ENCODE measurements at places on chromosomes 1 and 21. TPM values are rescaled to one million over a fixed set of nuclear protein-coding genes. Genes with fewer than 3 reads are reported as not detected.

DNA sequence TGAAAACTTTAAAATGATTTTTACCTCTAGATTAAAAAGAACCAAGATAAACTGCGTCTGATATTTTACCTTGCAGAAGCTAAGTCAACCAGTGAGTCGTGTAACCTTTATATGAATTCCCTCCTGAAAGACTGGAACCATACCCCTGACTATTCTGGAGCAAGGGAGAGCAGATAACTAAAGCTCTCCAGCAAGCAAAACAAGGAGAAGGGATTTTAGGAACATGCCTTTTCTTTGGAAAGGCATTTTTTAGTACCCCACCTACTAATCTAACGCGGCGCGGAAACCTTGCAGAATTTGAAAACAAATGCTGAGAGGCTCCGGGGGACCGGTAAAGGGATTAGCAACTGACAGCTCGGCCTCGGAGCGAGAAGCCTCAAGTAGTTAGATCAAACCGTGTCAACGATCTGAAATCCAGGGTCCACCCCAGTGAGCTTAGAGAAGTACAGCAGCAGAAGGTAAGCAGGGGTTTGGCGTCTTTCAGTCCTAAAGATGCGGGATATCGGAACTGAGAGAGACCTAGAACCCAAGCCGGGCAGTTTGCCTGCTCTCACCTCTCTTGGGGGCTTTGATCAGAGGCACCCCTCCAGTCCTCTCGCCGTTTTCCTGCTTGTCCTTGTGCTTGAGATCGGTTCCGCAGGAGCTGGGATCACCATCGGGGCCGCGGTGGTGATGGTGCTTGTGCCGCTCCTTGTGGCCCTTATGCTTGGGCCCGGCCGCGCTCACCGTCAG lies 954 bp downstream of the RSBN1 start:
- H3K27me3 ChIP-seq, result no peaks in the 10 kb centered on the region
- H3K27ac ChIP-seq, result peak overlapping the region; percentile 78
- peaks cover 27% of the 10 kb centered on the region for H3K4me1 ChIP-seq
- DNase-seq, result peak; percentile 60
- no peaks in the 10 kb centered on the region for H3K36me3 ChIP-seq

The NBPF26 gene
- 5.3 TPM for polyA plus RNA-seq

GRCh38 chr1:155012776-155013602 lies 10.4 kb downstream of the ZBTB7B start:
- H3K4me3 ChIP-seq, result no peak overlapping the region
- no peaks in the 10 kb centered on the region for H3K27me3 ChIP-seq
- no peak overlapping the region for H3K27ac ChIP-seq
- no peaks in the 10 kb centered on the region for H3K36me3 ChIP-seq
- no peak for DNase-seq
- peaks cover 8% of the 10 kb centered on the region for H3K4me1 ChIP-seq

GRCh38 chr1:236336084-236336483 lies 54.3 kb upstream of the ERO1B start:
- no peaks in the 10 kb centered on the region for H3K27me3 ChIP-seq
- no peak overlapping the region for H3K4me3 ChIP-seq
- H3K36me3 ChIP-seq, result no peaks in the 10 kb centered on the region
- H3K27ac ChIP-seq, result no peak overlapping the region
- no peak for DNase-seq

DNA sequence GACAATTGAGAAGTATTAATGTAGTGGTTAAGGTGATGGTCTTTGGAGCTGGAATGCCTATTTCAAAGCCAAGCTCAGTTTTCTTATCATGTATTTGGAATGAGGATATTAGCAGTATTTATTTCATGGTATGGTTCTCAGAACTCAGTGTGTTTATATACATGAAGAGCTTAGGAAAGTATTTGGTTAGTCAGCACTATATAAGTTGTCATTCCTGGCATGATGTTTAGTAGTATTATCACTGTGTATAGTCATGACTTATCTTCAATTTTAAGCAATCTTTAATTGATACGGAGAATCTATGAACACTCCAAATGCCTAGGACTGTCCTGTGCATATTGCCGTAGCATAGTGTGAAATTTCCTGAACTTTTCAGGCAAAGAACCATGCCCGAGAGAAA lies 501.9 kb upstream of the USP24 start:
- peaks cover 55% of the 10 kb centered on the region for H3K4me1 ChIP-seq
- H3K4me3 ChIP-seq, result no peak overlapping the region
- H3K27me3 ChIP-seq, result no peaks in the 10 kb centered on the region
- no peaks in the 10 kb centered on the region for H3K36me3 ChIP-seq
- peak overlapping the region; percentile 97 for H3K27ac ChIP-seq
- peak; percentile 29 for DNase-seq
